Lower leg skin (tissue), 4 donors: ENCODE measurements at places on chromosomes 5 and 9.

DNA sequence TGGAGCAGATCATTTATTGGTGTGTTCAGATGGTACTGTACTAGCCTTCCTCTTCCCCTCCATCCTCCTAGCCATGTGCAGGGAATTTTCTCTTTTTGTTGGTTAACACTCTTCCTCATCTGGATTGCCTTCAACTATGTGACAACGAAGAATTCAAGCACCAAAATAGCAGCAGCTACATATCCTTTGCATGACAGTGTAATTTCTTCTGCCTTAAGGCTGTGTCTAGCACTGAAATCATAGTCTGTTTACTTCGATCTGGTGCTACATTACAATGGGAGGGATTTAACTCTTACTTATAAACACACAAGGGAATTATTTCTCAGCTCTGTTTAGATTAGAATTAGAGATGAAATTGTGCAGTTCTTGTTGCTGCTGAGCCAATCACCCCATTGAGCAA, 260.4 kb downstream of the ARL15 start:
- DNase-seq, result no peak

GRCh38 chr9:92291577-92291976, 1.9 kb downstream of the IARS1 start:
- no peak for DNase-seq

GRCh38 chr9:79286992-79287707, 284.6 kb upstream of the TLE4 start:
- no peak for DNase-seq

GRCh38 chr9:75176037-75176436, 87.7 kb downstream of the OSTF1 start:
- no peak for DNase-seq

- DNase-seq, result peak; percentile 40
These were observed 18.8 kb downstream of the RGS3 start for GRCh38 chr9:113482341-113482740.
